ENCODE measurements at places on chromosomes 6 and 20. TPM values are rescaled to one million over a fixed set of nuclear protein-coding genes. Genes with fewer than 3 reads are reported as not detected.

- H3K4me3 ChIP-seq = no peak overlapping the region
- peaks cover 4% of the 10 kb centered on the region for H3K36me3 ChIP-seq
- DNase-seq = no peak
- H3K27me3 ChIP-seq = no peaks in the 10 kb centered on the region
These were observed 22.1 kb downstream of the ZKSCAN3 start for GRCh38 chr6:28371706-28372451.

GRCh38 chr20:6711951-6712649, 55.4 kb upstream of the BMP2 start:
- no peak overlapping the region for H3K27ac ChIP-seq
- DNase-seq = peak; percentile 71
- peaks cover 32% of the 10 kb centered on the region for H3K4me1 ChIP-seq
- no peak overlapping the region for H3K4me3 ChIP-seq
- H3K36me3 ChIP-seq = no peaks in the 10 kb centered on the region

GRCh38 chr6:41706876-41707564, 28.4 kb downstream of the TFEB start:
- H3K27me3 ChIP-seq = no peaks in the 10 kb centered on the region
- no peak for DNase-seq
- H3K4me1 ChIP-seq = peaks cover 42% of the 10 kb centered on the region
- H3K4me3 ChIP-seq = no peak overlapping the region

- no peaks in the 10 kb centered on the region for H3K27me3 ChIP-seq
- DNase-seq = no peak
- peak overlapping the region; percentile 77 for H3K4me3 ChIP-seq
- H3K4me1 ChIP-seq = peaks cover 32% of the 10 kb centered on the region
- peak overlapping the region; percentile 97 for H3K27ac ChIP-seq
These were observed 1.1 kb downstream of the DPM1 start for GRCh38 chr20:50957276-50957675.

NKAPL gene
- total RNA-seq = 0.87 TPM

EDEM2 gene
- 39.2 TPM for total RNA-seq

C6orf141 gene
- total RNA-seq = 2.1 TPM

ERVFRD-1 gene
- total RNA-seq = 0.55 TPM
